ENCODE measurements at places on chromosomes 2 and 18.
A peak's percentile ranks its signal among the peaks of the same experiment; 100 is the strongest.

DNA sequence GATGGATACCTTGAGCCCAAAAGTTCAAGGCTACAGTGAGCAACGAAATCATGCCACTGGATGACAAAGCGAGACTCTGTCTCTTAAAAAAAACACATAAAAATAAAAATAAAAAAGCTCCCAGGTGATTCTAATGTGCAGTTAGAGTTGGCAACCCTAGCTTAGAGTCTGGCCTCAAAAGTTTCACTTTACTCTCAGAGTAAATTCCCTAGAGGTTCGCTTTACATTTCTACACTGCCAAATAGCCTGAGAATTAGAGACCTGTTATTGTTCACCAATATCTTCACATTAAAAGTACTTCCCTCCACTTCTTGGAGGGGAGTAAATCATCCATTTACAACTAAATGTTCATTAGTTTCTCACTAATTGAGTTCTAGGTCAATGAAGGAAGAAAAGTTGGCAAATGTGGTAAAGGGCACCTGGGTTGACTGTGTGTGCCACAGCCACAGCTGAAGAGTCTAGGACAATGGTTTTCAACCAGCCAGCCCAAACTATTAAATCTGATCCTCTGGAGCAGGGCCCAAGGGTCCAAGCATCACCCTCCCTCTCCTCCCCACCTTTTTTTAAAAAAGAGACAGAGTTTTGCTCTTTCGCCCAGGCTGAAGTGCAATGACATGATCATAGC lies 15.2 kb upstream of the TMEM37 start:
- no peak for DNase-seq

- no peak for DNase-seq
Observed at GRCh38 chr2:200335657-200336056, 29.2 kb downstream of the SPATS2L start.

DNA sequence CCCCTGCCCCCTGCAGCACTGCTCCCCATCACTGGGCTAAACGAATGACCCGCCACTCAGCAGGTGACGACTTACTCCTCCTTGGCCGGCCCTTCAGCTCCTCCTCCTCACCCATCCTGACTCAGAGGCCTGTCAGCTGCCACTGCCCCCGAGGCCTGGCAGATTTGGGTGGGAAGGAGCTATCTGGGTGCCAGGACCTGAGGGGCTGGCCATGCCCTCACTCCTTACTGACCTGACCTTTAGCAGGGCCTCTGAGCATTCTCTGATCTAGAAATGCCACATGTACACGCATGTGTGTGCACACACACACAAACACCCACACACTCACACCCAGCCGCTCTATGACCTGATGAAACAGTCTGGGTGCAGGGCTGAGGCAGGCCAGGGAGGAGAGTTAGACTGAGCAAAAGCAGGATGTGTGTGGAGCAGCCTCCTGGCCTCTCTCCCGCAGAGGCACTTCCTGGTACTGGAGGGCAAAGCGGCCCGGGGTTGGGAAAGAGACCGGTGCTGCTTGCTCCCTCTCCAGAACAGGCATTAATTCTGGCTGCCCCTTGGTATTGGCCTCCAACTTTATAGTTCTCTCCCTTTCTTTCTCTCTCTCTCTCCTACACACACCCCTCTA lies 68.0 kb downstream of the ZFP36L2 start:
- DNase-seq, result no peak

DNA sequence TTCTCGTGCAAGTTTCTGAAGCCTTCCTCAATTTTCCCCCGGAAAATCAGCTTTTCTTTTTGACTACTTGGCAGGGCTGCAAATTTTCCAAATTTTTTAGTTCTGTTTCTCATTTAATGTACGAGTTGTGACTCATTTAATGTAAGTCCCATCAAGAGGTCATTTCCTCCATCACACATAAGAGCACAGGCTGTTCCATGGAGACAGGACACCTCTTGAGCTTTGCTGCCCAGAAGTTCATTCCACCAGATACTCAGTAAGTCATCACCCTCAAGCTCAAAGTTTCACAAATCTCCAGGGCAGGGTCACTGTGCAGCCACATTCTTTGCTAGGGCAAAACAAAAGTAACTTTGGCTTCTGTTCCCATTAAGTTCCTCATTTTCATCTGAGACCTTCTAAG lies 101.5 kb upstream of the TEKT4 start:
- no peak for DNase-seq

- no peak for DNase-seq
Observed at GRCh38 chr2:211477537-211478275, 921.3 kb downstream of the CPS1 start.

DNA sequence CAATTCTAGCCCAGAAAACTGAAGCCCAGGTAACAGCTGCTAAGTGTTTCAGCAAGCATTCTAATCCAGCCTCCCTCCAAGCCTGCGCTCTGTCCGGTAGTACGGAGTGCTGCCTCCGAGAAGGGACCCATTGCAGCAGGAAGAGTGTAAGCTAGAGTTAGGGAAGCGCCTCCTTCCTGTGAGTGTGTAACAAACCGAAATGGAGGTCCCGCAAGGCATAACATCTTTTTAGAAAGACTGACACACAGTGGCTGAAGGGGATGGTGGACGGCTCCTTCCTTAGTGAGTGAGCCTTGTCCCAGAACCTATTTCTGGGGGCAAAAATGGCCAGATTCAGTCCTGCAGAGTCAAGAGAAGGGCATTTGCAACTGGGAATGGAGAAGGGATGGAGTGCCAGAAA lies 12.2 kb downstream of the PKDCC start:
- no peak for DNase-seq

- DNase-seq, result no peak
Observed at GRCh38 chr2:167652401-167652800, 595.0 kb downstream of the STK39 start.

GRCh38 chr2:219159771-219160185 lies 837 bp downstream of the NHEJ1 start:
- peak; percentile 67 for DNase-seq

DNA sequence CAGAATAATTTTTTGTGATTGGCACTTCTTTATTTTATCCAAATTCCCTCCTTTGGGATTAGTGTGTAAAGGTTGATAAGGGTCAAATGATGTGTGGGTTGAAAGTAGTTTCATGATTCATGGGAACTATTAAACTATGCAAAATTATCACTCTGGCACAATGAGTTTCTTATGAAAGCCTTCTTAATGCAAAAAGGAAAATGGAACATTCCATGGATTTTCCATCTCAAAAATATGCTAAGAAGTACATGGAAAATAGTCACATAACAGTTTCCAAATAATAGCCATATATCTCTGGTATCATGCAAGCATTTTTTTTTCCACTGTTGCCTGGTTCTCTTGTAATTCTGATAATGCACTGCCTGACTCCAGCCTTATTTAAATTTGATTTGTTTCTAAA lies 639.7 kb downstream of the NR4A2 start:
- no peak for DNase-seq

DNA sequence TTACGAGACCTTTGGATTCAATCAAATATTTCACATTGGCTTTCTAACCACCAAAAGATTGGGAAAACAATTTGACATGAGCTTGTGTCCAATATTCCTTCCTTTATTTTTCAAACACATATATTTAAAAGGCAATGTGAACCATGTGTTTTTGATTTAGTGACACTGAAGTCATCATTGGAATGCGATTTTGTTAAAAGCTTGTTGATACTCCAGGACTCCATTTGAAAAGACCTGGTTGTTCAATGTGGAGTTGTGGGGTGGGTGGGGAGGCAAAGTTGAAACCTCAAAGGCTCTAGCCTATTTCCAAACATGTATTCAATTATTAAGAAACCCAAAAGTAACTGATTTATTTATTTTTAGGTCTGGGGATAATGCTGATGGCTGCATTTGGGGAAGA lies 114.1 kb upstream of the TRIB2 start:
- no peak for DNase-seq

- DNase-seq, result no peak
Observed at GRCh38 chr2:43018179-43019024, 208.0 kb downstream of the ZFP36L2 start.
